ENCODE measurements at places on chromosomes 11 and 22. TPM values are rescaled to one million over a fixed set of nuclear protein-coding genes. Genes with fewer than 3 reads are reported as not detected.

Gene PC
- total RNA-seq: 18.0 TPM

Gene TMEM41B
- total RNA-seq: 37.3 TPM

Gene OR5B21
- total RNA-seq: not detected

Gene OR8B12
- total RNA-seq: not detected

Gene IL10RA
- total RNA-seq: not detected

Gene MS4A12
- total RNA-seq: not detected

Gene CCDC81
- 9.4 TPM for total RNA-seq

Gene VSIG2
- not detected for total RNA-seq

Gene CSTF3
- 34.6 TPM for total RNA-seq

DNA sequence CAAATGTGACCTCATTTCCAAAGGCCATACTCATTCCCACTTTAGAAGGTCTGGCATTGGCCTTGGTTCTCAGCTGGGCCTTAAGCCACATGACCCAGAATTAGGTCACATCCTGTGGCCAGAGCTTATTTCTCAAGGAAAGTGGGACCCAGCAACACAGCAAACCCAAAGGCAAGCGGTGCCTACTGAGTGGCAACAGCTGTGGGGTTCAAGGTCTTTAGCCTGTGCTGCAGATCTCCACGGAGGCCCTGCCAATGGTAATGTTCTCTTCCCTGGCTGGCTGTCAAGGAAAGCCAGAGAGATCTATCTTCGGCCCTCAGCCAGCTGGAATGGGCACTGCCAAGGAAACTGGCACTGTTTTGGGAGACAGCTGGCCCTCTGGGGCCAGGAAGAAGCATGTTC lies 41.5 kb upstream of the TP53I11 start:
- H3K4me1 ChIP-seq: no peaks in the 10 kb centered on the region
- H3K4me3 ChIP-seq: no peak overlapping the region
- no peaks in the 10 kb centered on the region for H3K36me3 ChIP-seq
- no peak overlapping the region for H3K27ac ChIP-seq
- no peak for DNase-seq

GRCh38 chr11:99973993-99974392 lies 713.1 kb upstream of the ARHGAP42 start:
- no peaks in the 10 kb centered on the region for H3K36me3 ChIP-seq
- no peaks in the 10 kb centered on the region for H3K4me1 ChIP-seq
- no peak for DNase-seq

GRCh38 chr11:15968461-15969130 lies 387.8 kb downstream of the SOX6 start:
- H3K27ac ChIP-seq: peak overlapping the region; percentile 93
- DNase-seq: no peak
- peak overlapping the region; percentile 71 for H3K4me3 ChIP-seq
- H3K27me3 ChIP-seq: no peaks in the 10 kb centered on the region
- H3K4me1 ChIP-seq: peaks cover 36% of the 10 kb centered on the region

- peaks cover 15% of the 10 kb centered on the region for H3K4me1 ChIP-seq
- no peak for DNase-seq
- no peak overlapping the region for H3K27ac ChIP-seq
- H3K36me3 ChIP-seq: peaks cover 8% of the 10 kb centered on the region
Observed at GRCh38 chr11:78291503-78292108, 102.9 kb downstream of the USP35 start.

DNA sequence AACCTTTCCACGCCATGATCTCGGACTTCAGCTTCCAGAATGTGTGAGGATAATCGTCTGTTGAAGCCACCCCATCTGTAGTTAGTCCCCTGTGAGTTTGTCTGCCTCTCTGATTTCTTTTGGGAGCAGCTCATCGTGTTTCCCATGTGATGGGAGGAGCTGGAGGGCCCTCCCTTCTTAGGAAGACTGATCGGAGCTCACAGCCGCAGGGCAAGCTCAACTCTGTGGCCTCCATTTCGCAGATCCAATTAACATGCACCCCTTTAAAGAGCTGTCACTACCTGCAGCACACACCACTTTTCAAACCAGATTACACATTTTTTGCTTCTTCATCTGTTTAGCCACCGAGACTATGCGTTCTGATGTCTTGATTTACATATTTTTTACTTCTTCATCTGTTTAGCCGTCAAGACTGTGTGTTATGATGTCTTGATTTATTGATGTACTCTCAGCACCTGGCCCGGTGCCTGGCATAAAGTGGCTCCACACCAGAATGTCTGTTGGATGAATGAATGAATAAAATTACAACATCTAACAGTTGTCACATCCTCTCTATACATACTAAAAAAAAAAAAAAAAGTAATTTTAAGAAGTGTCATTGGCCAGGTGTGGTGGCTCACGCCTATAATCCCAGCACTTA lies 14.9 kb upstream of the PPFIA1 start:
- peaks cover 34% of the 10 kb centered on the region for H3K27me3 ChIP-seq
- no peak overlapping the region for H3K4me3 ChIP-seq
- DNase-seq: no peak
- H3K36me3 ChIP-seq: no peaks in the 10 kb centered on the region
- no peaks in the 10 kb centered on the region for H3K4me1 ChIP-seq

DNA sequence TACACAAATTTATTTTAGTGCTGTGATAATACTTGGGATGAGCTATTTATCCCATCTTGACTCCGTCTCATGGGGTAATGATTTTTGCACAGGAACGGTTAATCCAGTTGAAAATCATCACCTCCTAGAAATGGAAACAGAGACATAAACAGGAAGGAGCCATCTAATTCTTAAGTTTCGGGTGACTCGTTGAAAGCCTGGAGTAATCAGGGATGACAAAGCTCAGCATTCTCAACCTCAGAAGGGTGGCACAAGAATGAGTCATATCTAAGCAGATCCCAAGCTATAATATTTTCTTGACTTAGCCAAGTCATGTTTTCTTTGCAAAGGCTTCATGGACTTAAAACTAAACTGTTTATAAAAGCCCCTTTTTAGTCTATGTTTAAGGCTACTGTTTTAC lies 280.8 kb upstream of the CCDC90B start:
- no peak overlapping the region for H3K27ac ChIP-seq
- no peak overlapping the region for H3K4me3 ChIP-seq
- DNase-seq: peak; percentile 75
- no peaks in the 10 kb centered on the region for H3K36me3 ChIP-seq

- peaks cover 58% of the 10 kb centered on the region for H3K4me1 ChIP-seq
- no peak for DNase-seq
- H3K4me3 ChIP-seq: no peak overlapping the region
- peak overlapping the region; percentile 55 for H3K27ac ChIP-seq
- H3K27me3 ChIP-seq: peaks cover 3% of the 10 kb centered on the region
Observed at GRCh38 chr11:63843041-63843440, 4.1 kb downstream of the MARK2 start.

GRCh38 chr11:124977006-124977405 lies 23.0 kb downstream of the CCDC15 start:
- H3K4me1 ChIP-seq: no peaks in the 10 kb centered on the region
- H3K27me3 ChIP-seq: no peaks in the 10 kb centered on the region
- H3K4me3 ChIP-seq: no peak overlapping the region
- no peak overlapping the region for H3K27ac ChIP-seq

GRCh38 chr11:60859616-60860250 lies 4.0 kb upstream of the PTGDR2 start:
- DNase-seq: no peak
- peaks cover 16% of the 10 kb centered on the region for H3K27me3 ChIP-seq
- peaks cover 24% of the 10 kb centered on the region for H3K4me1 ChIP-seq
- H3K27ac ChIP-seq: no peak overlapping the region
- H3K4me3 ChIP-seq: no peak overlapping the region
- H3K36me3 ChIP-seq: no peaks in the 10 kb centered on the region

GRCh38 chr11:86518211-86518610 lies 143.5 kb downstream of the CCDC81 start:
- no peaks in the 10 kb centered on the region for H3K36me3 ChIP-seq
- DNase-seq: no peak
- peak overlapping the region; percentile 64 for H3K27ac ChIP-seq
- no peak overlapping the region for H3K4me3 ChIP-seq

DNA sequence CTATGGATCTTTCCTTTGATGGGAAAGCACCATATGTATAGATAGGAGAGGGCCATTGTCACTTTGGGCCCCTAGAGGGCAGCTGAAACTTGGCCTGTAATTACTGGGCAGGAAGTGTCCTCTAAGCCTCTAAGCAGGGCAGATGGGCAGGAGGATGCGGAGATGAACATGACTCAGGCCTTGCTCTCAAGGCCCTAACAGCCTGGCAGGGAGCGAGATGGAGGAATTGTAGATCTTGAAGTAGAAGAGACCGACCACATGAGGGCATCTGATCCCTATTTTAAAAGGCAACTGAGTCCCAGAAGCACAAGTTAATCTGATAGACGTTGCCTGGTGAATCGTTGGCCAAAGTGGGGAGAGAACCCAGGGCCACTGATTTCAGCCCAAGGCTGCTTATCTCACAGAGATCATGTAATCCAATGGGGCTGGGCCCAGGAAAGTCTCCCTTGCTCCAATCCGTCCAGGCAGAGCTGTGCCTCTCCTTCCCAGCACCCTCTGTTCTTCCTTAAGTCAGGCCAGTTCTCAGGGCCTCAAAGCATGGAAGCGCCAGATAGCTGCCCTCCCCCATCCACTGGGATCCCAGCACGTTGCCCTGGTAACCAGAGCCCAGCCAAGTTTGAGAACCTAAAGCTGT lies 2.5 kb upstream of the SEPTIN3 start:
- peaks cover 14% of the 10 kb centered on the region for H3K27me3 ChIP-seq
- H3K4me3 ChIP-seq: no peak overlapping the region
- peak overlapping the region; percentile 74 for H3K27ac ChIP-seq

DNA sequence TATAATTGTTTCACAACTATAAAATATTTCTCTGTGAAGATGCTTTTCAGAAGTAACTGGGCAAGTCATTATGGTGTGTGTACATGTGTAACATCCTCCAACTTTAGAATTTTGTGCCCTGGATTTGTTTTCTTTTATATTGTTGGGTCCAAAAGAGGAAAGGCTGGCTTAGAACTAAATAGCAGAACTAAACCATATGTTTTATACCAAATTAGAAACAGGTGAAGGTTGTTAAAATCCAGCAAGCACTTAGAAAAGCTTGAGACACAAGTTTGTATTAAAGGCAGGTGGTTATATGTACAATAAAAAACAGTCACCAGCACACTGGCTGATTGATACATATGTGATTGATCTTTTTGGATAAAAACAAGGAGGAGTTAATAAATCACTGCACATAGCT lies 158.5 kb downstream of the WNT11 start:
- no peak overlapping the region for H3K27ac ChIP-seq
- H3K36me3 ChIP-seq: peaks cover 15% of the 10 kb centered on the region
- peaks cover 25% of the 10 kb centered on the region for H3K4me1 ChIP-seq
- no peak overlapping the region for H3K4me3 ChIP-seq

DNA sequence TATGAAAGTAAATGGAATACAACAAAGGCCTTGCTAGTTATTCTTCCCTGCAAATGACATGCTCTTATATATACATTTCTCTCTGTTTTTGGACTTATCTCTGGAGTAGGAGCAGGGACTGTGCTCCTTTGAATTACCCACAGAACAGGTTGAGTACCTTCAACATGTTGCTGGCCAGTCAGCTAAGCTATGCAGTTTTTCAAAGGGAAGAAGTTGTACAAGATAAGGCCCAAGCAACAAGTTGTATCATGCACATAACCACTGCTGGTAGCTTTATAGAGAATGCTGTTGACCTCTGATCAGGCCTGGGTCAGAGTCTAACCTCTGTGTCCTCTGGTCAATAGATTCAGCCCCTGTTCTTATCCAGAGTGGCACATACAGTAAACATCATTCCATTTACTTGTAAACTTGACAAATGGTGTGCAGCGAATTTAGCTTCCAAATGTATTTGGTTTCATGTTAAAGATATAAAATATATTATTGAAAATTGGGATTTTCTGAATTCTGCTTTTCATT lies 99.6 kb downstream of the C11orf87 start:
- H3K36me3 ChIP-seq: no peaks in the 10 kb centered on the region
- H3K4me1 ChIP-seq: peaks cover 4% of the 10 kb centered on the region
- no peak overlapping the region for H3K4me3 ChIP-seq
- DNase-seq: no peak
- peaks cover 3% of the 10 kb centered on the region for H3K27me3 ChIP-seq

DNA sequence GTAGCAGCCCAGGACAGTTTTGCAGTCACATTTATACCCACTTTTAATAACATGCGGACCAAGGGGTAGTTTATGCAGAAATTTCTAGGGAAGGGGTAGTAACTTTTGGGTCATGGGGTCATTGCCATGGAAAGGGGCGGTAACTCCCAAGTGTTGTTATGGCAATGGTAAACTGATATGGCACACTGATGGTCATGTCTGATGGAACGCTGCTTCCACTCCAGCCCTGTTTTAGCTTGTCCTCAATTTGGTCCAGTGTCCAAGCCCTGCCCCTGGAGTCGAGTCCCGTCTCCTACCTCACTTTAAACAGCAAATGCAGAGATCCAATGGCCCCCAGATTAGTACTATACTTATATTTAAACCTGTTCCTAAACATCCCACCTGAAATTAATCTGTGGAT lies 11.2 kb upstream of the SEC14L4 start:
- H3K36me3 ChIP-seq: no peaks in the 10 kb centered on the region
- H3K4me3 ChIP-seq: no peak overlapping the region
- no peak overlapping the region for H3K27ac ChIP-seq
- DNase-seq: no peak
- no peaks in the 10 kb centered on the region for H3K4me1 ChIP-seq
- H3K27me3 ChIP-seq: peaks cover 46% of the 10 kb centered on the region

DNA sequence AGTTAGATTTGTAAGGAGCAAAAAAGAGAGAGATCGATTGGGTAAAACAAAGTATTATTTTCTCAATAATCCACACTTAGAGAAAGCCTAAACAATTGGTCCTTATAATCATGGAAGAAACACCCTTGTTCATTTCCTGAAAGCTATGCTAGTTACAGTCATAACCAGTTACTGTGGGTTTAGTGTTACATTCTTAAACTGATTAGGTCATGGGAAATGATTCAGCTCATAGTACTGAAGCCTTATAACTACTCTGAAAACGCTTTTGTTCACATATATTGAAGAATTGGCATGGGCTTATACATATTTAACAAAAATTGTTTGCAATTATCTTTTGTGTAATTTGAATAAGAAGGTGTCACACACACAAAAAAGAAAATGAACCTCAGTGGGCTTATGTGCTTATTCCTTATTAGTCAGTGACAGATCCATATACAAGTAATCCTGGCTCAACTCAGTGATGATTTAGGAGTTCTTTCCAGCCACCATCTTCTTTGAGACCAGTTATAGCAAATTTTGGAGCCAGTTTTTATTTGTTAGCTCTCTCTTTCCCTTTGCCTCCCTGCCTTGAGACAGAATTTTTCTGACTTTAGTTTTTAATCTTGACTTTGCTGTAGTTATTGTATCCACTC lies 198.5 kb upstream of the CTSC start:
- peaks cover 17% of the 10 kb centered on the region for H3K36me3 ChIP-seq
- peak; percentile 80 for DNase-seq
- H3K4me3 ChIP-seq: peak overlapping the region; percentile 45
- H3K27ac ChIP-seq: peak overlapping the region; percentile 93
- peaks cover 67% of the 10 kb centered on the region for H3K4me1 ChIP-seq
- peaks cover 2% of the 10 kb centered on the region for H3K27me3 ChIP-seq

GRCh38 chr11:110148775-110149744 lies 55.9 kb downstream of the ZC3H12C start:
- H3K4me1 ChIP-seq: peaks cover 34% of the 10 kb centered on the region
- 0 out of 2 replicates have a peak, but pooled peaks cover 10% of the 10 kb centered on the region for H3K36me3 ChIP-seq
- peak overlapping the region; percentile 64 for H3K27ac ChIP-seq
- no peaks in the 10 kb centered on the region for H3K27me3 ChIP-seq
- peak overlapping the region; percentile 17 for H3K4me3 ChIP-seq
